ENCODE measurements at places on chromosomes 4 and X.
A peak's percentile ranks its signal among the peaks of the same experiment; 100 is the strongest.

- DNase-seq, result no peak
Measured at GRCh38 chr4:73891739-73892405, 22.7 kb downstream of the CXCL1 start.

- DNase-seq, result no peak
Measured at GRCh38 chr4:16238327-16238726, 12.1 kb upstream of the TAPT1 start.

- no peak for DNase-seq
Measured at GRCh38 chr4:185955826-185956543, 113.0 kb upstream of the TLR3 start.

GRCh38 chr4:17128268-17128667, 229.8 kb upstream of the LDB2 start:
- no peak for DNase-seq

DNA sequence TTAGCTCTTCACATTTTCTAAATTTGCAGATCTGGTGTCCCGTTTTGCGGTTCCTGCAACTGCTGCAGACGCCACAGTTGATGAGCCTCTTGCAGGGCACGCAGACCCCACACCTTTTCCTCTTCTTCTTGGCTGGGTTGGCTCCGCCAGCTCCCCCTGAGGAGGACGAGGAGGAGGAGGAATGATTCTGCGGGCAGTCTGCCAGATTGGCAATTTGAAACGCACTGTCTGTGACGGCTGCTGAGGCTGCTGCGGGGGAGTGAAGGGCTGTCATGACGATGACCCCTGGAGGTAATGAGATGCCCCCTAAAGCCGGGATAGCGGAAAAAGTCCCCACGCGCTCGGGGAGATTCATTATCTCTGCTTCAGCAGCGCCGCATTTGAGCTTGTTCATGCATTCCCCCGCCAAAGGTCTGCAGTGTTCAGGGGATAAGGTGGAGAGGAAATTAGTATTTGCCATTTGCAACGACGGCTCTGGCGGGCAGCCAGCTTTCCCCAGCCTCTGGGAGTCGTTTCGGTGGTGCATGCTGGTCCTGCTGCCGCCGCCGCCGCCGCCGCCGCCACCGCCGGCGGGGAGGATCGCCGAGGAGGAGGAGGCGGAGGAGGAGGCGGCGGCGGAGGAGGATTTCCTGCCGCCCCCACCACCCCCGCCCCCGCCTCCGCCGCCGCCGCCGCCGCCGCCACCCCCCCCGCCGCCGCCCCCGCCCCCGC, 3.8 kb downstream of the CXXC4 start:
- DNase-seq, result peak; percentile 90

GRCh38 chr4:37891260-37892159, 626 bp downstream of the TBC1D1 start:
- DNase-seq, result no peak

- peak; percentile 70 for DNase-seq
Measured at GRCh38 chrX:55907968-55908607, 190.5 kb downstream of the RRAGB start.

- DNase-seq, result no peak
Measured at GRCh38 chrX:118631586-118631985, 95.8 kb upstream of the IL13RA1 start.

DNA sequence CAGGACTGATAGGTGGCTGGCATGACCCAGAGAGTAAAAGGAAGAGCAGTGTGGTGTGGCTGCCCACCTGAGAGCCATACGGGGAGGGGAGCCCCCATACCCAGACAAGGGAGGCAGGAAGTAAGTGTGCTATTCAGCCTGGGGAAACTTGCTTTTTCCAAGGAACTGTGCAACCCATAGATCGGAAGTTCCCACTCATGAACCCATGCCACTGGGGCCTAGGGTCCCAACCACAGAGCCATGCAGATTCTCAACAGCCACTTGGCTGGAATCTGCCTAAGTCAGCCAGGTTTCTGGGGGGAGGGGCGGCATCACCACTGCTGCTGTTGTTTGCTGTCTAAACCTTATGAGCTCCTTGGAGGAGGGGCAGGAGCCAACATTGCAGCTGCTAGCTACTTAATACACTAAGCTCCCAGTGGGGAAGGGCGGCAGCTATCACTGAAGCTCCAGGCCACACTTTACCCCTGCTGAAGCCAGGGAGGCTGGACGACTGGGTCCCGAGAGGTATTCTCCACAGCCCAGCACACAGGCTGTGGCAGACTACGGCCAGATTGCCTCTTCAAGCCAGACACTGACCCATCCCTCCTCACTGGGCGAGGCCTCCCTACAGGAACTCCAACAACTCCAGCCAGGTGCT, 410.4 kb downstream of the INPP4B start:
- no peak for DNase-seq

GRCh38 chr4:147118528-147118927, 172.9 kb upstream of the TTC29 start:
- no peak for DNase-seq

DNA sequence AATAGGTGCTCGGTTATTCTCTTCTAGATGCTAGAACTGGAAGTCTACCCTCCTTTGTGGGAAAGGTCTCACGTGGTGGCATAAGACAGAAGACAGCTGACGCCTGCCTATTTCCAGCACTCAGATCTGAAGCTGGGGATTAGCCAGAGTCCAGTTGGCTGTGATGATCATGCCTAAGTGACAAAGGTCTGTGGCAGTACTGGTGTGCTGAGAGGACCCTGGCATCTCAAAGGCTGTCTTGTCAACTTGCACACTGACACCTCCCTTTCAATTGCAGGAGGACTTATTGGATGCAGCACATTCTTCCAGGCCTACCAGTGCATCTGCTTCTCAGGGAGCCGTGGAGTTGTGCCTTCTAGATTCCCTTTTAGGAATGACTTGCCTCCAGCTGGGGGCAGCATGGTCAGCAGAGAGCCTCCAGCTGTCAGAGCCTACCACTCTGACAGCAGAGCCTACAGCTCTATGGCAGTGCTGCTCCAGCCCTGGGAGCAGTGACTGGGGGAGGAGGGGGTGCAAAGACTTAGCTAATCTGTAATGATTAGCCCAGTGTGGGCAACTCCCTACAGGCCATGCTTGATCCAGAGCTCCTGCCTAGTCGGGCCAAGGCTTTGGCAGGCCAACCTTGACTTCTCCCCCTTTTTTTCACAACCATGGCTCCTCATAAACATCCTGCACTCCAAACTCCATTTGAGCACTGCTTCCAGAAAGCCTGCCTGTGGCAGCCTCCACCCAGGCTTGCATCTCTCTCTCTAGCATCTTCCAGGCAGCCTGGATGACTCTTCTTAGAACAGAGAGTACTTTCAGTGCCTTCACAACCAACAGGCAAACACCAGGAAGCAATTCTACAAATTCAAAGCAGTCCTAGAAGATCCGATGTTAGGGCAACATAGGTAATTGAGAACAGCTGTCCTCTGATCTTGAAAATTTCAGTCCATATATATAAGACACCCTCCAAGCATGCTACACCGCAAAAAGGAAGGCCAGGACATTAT, 13.8 kb upstream of the FGFBP2 start:
- DNase-seq, result no peak

DNA sequence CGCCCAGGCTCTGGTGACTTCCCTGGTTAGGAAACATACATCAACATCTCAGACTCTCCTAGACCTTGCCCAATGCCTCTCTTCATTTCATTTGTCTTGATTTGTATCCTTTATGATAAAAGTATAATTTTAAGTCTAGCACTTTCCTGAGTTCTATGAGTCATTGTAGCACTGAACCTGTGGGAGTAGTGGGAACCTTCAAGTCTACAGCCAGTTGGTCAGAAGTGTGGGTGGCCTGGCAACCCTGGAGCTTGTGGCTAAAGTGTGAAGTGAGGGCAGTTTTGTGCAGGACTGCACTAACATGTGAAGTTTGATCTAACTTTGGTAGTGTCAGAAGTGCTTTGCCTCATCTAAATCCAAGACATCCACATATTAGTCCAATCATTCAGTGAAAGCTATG, 259.3 kb upstream of the IGFBP7 start:
- DNase-seq, result no peak

DNA sequence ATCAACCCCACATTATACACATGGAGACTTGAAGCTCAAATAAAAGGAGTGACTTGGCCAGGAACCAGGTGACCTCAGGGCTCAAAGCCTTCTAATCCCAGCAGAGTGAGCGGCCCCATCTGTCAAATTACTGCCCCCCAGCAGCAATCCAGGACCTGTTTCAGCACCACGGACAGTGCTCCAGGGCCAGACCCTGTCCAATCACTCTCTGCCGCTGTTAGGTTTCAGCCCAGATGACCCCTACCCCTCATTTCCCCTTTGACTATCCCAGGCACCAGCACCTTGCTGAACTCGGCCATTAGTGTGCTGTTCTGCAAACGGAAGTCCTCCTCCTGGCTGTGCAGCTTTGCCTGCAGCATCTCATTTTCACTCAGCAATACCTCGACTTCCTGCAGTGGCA, 5.1 kb downstream of the GRIPAP1 start:
- no peak for DNase-seq

GRCh38 chr4:83013420-83013867, 2.8 kb upstream of the LIN54 start:
- no peak for DNase-seq

DNA sequence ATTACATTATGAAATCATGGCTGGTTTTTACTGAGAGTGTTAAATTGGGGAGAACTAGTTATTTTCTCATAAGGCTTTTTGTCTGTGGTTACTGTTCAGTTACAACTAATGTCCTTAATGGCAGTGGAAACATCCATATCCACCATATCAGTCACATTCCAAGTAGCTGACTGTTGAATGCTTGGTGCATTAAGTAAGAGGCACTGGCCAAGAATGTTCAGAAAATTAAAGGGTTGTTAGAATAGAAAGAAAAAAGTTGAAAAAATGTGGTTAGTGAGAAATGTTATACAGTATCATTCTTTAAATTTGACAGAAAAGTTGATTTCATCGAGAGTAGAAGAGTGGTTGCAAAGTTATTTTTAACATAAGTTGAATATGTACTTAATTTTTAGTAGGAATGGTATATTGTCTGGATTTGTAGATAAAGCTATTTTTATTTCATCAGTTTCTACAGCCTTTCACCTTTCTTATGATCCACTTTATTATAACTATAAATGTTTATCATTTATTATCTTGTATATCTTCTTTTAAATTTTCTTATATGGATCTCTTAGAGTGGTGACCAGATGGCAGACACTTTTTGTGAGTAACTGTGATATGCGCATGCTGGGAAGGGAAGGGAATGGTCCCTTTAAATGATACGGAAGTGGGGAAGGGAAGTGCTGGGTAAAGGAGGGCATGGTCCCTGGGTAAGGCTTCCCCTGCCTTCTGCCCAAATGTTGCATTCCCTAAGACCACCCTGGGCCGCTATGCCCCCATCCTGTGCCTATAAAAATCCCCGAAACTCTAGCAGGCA, 2407.1 kb downstream of the ARAP2 start:
- no peak for DNase-seq

- DNase-seq, result no peak
Measured at GRCh38 chr4:163688856-163689255, 194.4 kb downstream of the TMA16 start.

DNA sequence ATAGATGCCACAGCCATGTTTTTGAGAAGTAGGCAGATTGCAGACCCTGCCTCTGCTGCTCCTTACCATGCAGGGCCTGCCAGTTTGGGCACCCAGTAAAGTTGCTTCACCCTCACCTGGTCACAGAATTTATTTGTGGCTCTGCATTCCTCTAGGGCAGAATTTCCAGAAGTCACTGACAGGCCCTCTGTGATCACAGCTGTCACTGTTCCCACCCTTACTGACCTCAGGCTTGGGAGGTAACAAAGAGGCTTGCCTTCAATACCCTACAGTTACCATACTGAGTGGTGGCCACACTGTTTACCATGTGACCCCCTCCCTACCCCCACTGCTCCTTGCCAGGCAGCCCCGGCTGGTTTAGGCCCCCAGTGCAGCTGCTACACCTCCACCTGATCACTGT, 375.1 kb downstream of the SH3BGRL start:
- no peak for DNase-seq

- no peak for DNase-seq
Measured at GRCh38 chrX:72048510-72049455, 82.9 kb downstream of the RTL5 start.

DNA sequence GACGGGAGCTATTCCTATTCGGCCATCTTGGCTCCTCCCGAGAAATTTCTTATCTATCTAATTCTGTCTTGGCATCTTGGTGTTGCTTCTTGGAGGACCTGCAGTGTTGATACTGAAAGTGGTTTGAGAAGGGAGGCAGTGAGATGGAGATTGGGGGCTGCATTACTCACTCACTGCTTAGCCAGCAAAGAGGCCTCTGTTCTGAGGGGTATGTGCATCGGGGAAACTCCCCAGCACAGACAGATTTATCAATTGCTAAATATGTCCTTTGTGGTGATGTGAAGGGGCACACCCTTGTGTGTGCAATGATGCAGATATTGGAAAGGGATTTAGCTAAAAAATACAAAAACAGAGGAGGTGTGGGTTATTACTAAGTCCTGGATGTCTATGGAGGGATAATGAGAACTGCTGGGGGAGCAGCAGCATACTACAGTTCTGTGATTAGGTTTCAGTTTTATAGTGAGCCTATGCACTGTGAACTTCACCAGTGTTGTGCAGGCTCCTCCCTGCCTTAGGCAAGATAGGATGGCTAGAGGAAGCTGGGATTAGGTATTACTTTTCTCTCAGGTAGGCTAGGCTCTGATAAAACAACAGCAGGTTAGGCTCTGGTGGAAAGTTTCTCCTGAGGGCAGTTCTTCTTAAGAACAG, 279.0 kb downstream of the HS3ST1 start:
- no peak for DNase-seq

- no peak for DNase-seq
Measured at GRCh38 chr4:168604496-168605373, 107.9 kb downstream of the PALLD start.

DNA sequence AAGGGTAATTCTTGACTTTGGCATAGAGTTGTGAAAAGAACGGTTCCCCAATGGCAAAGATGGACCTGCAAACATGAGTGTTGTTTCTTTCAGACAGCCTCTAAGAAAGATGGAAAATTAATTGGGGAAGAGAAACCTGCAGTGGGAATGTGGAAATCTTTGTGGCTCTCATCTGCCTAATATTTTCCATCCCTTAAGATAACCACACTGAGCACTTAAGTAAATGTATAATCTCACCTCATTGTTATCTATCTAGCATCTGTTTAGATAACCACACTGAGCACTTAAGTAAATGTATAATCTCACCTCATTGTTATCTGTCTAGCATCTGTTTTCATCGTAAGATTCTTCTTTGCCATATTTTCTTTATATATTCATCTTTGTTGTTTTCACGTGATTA, 149.3 kb downstream of the NWD2 start:
- no peak for DNase-seq

GRCh38 chr4:88320780-88321373, 36.5 kb upstream of the PPM1K start:
- no peak for DNase-seq

DNA sequence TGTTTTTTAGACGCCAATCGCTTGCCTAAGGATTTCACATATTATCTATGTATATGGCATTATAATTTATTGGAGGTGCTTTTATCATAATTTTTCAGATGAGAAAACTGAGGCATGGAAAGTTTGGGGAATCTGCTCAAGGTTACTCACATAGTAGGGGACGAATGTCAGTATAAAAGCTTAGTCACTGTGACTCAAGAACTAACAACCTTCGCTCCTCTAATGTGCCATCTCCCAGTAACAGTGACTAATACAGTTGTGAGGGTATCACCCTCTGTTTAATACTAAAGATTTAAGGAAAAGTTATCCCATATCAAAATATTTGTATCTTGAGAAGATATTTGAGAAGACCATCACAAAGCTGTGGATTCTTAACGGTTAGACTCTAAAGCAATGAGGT, 353.1 kb upstream of the SPOCK3 start:
- DNase-seq, result no peak

Measured in type B pancreatic cell (in vitro differentiated cells).